ENCODE measurements at places on chromosomes 11 and 22. TPM values are rescaled to one million over a fixed set of nuclear protein-coding genes. Genes with fewer than 3 reads are reported as not detected.

DNA sequence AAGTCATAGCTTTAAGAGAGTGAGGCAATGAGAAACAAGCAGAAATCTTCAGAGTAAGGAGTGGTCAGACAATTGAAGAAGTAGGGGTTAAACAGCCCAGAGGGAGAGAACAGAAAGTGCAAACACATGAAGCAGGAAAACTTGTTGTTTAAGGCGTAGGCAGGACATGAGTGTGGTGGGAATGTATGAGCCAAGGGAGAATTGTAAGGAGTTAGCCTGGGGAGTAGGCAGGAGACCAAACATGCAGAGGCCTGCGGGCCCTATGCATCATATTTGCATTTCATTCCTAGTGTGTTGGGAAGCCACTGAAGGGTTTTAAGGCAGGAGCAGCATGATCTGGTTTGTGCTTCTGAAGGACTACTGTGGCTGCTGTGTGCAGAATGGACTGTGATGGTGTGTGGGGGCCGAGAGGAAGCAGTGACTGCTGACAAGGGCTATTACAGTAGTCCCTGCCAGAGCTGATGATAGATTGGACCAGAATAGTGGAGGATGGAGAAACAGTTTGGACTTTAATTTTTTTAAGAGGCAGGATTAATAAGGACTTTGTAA is 179.9 kb upstream of the C11orf87 start:
- DNase-seq, result no peak

DNA sequence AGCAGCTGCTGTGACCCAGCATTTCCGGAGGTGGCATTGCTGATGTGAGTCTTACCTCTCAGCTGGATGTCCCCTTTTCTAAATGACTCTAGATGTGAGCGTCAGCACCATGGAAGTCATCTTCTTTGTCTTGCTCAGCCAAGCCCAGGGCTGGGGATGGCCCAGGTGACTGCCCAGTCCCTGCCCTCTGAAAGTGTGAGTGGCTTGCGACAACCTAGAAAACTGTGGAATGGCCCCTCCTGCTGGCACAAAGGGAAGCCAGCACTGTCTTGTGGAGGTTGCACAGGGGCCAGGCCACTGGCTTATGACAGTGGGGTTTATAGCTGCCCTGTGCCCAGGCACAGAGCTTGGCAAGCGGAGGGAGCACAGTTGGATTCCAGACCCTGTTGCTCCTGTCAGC is 6.2 kb downstream of the TUB start:
- no peak for DNase-seq

GRCh38 chr11:21861314-21861713 is 331.6 kb upstream of the ANO5 start:
- DNase-seq, result no peak

DNA sequence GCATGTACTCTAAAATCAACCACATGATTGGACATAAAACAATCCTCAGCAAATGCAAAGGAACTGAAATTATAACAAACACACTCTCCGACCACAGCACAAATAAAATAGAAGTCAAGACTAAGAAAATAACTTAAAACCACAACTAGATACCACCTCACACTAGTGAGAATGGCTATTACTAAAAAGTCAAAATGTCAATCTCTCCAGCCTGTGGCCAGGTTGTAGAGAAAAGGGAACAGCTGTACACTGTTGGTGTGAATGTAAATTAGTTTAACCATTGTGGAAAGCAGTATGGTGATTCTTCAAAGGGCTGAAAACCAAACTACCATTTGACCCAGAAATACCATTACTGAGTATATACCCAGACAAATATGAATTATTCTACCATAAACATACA is 1025.7 kb upstream of the TENM4 start:
- DNase-seq, result no peak

- no peak for DNase-seq
Observed at GRCh38 chr11:65132238-65132987, 1.9 kb downstream of the SYVN1 start.

GRCh38 chr11:114050258-114050927 is 9.1 kb upstream of the ZBTB16 start:
- DNase-seq, result no peak

The CHRM4 gene
- total RNA-seq, result 0.51 TPM

The APOBEC3H gene
- 0.49 TPM for total RNA-seq

The OR52E8 gene
- total RNA-seq, result not detected

The TSKU gene
- total RNA-seq, result 42.8 TPM

The CENPM gene
- total RNA-seq, result 12.5 TPM
